ENCODE measurements at places on chromosomes 1 and 21. TPM values are rescaled to one million over a fixed set of nuclear protein-coding genes. Genes with fewer than 3 reads are reported as not detected.

DNA sequence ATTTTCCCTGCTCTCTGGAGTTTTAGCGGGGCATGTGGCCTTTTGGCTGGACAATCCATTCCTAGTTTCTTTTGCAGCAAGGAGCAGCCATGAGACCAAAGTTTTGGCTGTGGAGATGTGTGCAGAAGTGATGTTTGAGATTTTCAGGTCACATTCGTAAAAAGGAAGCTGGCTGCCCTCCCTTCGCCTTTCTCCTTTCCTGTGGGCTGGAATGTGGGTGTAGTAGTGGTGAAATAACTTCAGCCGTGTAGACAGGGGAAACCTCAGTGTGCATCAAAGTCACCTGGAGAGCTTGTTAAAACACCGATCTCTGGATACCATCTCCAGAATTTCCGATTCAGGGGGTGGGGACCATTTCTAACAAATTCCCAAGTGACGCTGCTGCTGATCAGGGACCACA is 5.3 kb upstream of the GPR88 start:
- H3K36me3 ChIP-seq = no peaks in the 10 kb centered on the region
- H3K27ac ChIP-seq = no peak overlapping the region
- no peak overlapping the region for H3K4me3 ChIP-seq
- no peaks in the 10 kb centered on the region for H3K4me1 ChIP-seq
- DNase-seq = no peak

DNA sequence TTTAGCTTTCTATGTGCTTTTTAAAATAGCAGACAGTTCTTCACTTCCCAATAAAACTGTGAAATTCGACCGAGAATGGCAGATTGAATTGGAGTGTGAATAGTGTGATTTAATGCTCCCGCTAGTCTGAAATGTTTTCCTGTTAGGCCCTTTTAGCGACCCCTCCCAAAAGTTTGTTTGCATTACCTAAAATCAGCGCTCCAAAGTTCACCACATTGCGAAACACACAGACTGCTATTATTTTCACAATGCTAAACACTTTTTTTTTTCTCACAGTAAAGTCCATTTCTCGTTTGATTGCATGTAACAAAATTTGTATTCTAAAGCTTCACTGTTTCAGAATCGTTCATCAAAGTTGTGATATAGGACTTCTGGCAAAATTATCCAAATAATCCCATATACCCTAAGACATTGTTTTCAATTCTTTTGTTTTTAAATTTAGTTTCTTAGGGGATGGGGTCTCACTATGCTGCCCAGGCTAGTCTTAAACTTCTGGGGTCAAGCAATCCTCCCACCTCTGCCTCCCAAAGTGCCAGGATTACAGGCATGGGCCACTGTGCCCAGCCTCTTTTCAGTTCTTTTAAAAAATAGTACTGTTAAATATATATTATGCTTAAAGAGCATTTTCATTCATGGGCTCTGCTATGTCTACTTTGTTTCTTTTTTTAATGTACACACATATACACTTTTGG is 76.5 kb upstream of the USH2A start:
- no peaks in the 10 kb centered on the region for H3K27me3 ChIP-seq
- no peak overlapping the region for H3K4me3 ChIP-seq
- no peaks in the 10 kb centered on the region for H3K36me3 ChIP-seq
- no peak overlapping the region for H3K27ac ChIP-seq

- peak overlapping the region; percentile 38 for H3K4me3 ChIP-seq
- no peaks in the 10 kb centered on the region for H3K27me3 ChIP-seq
- no peaks in the 10 kb centered on the region for H3K36me3 ChIP-seq
- peak overlapping the region; percentile 86 for H3K27ac ChIP-seq
- peak; percentile 76 for DNase-seq
- peaks cover 56% of the 10 kb centered on the region for H3K4me1 ChIP-seq
Measured at GRCh38 chr1:223831755-223832636, 13.8 kb downstream of the TP53BP2 start.

DNA sequence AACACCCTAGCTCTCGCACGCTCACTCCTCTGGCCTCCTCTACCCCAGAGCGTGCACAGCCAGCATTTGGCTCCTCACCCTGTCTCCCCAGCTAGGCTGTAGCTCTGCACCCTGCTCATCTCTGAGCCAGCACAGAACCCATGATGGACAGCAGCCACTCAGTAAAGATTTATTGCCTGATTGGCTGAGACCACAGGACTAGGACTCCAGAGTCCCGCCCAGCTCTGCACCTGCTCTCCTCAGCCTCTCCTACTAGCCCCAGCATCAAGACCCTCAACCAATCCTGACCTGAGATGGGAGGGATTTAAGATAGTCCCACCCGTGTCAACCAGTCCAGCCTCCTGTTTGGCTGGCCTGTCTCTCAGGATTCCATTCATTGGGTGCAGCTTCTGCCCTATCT is 9.3 kb downstream of the C1QB start:
- no peak overlapping the region for H3K4me3 ChIP-seq
- no peak for DNase-seq
- H3K4me1 ChIP-seq = no peaks in the 10 kb centered on the region
- H3K27me3 ChIP-seq = no peaks in the 10 kb centered on the region

DNA sequence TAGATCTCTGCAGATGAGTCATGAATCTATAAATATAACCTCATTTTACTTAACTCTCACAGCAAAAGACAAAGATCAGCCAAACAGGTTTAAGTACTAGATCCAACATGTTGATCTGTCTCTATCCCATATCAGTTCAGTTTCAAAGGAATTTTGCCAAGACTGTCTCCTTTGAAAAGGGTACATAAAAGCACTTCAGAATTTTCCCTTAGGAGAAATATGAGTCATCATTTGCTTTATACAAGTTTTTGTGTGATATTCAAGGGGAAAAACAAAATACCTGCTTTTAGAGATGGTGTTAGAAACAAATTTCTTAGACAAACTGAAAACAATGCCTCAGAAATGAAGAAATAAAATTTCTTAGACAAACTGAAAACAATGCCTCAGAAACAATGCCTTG is 73.5 kb upstream of the LRRC7 start:
- H3K27ac ChIP-seq = no peak overlapping the region
- no peak for DNase-seq
- H3K36me3 ChIP-seq = no peaks in the 10 kb centered on the region
- no peak overlapping the region for H3K4me3 ChIP-seq

GRCh38 chr1:175887981-175888428 is 144.6 kb upstream of the TNR start:
- H3K4me3 ChIP-seq = no peak overlapping the region
- H3K27me3 ChIP-seq = peaks cover 2% of the 10 kb centered on the region
- peak; percentile 44 for DNase-seq
- no peaks in the 10 kb centered on the region for H3K4me1 ChIP-seq

DNA sequence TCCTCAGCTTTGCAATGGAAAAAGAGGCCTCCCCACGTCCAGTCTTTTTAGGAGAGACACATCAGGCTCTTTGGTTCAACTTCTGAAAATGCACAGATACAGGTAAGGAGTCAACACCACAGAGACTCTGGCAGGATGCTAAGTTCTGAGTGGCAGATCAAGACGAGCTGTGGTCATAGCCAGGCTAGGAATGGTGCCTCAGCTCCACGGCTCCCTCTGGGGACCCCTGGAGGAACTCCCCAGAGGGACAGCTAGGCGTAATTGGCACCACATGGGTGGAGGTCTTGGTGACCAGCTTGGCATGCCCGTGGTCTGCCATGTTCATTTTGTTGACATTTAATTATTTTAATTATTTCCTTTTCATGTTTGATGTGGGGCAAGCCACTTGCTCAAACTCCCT is 206.1 kb downstream of the KAZN start:
- no peak overlapping the region for H3K27ac ChIP-seq
- no peak for DNase-seq
- no peaks in the 10 kb centered on the region for H3K36me3 ChIP-seq
- H3K4me3 ChIP-seq = no peak overlapping the region
- H3K4me1 ChIP-seq = no peaks in the 10 kb centered on the region

DNA sequence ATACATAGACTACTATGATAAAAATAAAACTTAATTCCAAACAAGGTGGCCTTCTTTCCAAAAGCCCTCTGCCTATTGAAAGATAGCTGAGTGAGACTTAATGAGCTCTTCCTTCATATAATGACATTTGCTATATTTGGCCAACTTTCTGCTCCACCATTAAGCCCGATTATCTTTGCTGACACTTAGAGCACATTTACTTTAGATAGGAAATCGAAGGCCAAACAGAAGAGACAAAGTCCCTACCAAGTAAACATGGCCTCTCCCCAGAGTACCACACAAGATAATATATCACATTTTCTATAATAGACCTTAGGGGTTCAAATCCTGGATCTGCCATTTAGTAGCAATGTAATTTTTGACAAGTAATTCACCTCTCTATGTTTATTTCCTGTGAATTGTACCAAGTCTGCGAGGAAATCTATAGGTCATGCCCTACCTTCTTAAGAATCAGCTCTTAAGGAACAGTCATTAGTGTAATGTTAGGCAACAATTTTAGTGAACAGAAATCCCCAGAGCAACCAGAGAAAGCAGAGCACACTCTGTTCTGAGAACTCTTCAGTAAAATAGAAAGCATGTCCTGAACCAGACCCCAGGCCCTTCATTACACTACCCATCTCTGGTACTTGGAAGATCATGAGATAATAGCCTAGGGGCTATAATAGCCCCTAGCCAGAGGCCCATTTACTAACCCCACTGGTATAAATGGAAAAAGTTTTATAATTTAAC is 17.3 kb upstream of the COA6 start:
- no peak overlapping the region for H3K4me3 ChIP-seq
- DNase-seq = no peak
- H3K27ac ChIP-seq = no peak overlapping the region
- H3K4me1 ChIP-seq = no peaks in the 10 kb centered on the region
- H3K27me3 ChIP-seq = peaks cover 15% of the 10 kb centered on the region
- no peaks in the 10 kb centered on the region for H3K36me3 ChIP-seq

PLA2G5 gene
- not detected for polyA plus RNA-seq

TRMT1L gene
- polyA plus RNA-seq = 7.9 TPM

All from endothelial cell of umbilical vein (primary cell).